ENCODE measurements at places on chromosomes 4 and X.

- no peak for DNase-seq
Observed at GRCh38 chr4:161817914-161818313, 345.9 kb downstream of the FSTL5 start.

DNA sequence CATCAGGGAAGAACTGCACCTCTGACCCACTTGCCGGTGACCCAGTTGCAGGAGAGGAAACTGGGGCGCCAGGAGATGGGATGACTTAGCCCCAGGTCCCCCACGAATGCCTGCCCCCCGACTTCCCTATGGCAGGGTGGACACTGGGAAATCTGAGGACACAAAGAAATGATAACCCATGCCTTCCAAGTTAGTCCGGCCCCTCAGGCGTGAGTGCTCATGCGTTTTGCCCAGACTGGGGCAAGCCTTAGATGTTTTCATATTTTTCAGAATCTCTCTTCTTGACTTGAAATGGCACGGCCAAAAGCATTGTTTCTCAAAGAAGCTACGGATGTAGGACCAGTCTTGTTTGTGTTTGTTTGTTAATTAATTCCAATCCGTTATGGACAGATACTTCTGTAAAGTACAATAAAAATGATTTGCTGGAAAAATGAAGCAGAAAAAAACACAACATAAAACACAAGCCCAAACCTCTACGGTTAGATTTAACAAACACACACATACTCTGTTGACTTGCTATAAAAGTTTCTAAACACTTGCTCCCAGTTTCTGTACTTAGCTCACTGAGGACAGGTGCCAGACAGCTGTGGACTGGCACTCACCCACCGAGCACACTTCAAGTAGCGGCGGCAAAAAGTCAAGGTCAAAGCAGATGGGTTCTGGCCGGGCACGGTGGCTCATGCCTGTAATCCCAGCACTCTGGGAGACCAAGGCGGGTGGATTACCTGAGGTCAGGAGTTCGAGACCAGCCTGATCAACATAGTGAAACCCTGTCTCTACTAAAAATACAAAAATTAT, 341.5 kb downstream of the BCOR start:
- no peak for DNase-seq

- DNase-seq, result no peak
Observed at GRCh38 chr4:6423575-6423974, 48.8 kb downstream of the PPP2R2C start.

- DNase-seq, result no peak
Observed at GRCh38 chr4:85740431-85740861, 265.5 kb downstream of the ARHGAP24 start.

- DNase-seq, result no peak
Observed at GRCh38 chrX:104318330-104319009, 63.7 kb upstream of the ESX1 start.

DNA sequence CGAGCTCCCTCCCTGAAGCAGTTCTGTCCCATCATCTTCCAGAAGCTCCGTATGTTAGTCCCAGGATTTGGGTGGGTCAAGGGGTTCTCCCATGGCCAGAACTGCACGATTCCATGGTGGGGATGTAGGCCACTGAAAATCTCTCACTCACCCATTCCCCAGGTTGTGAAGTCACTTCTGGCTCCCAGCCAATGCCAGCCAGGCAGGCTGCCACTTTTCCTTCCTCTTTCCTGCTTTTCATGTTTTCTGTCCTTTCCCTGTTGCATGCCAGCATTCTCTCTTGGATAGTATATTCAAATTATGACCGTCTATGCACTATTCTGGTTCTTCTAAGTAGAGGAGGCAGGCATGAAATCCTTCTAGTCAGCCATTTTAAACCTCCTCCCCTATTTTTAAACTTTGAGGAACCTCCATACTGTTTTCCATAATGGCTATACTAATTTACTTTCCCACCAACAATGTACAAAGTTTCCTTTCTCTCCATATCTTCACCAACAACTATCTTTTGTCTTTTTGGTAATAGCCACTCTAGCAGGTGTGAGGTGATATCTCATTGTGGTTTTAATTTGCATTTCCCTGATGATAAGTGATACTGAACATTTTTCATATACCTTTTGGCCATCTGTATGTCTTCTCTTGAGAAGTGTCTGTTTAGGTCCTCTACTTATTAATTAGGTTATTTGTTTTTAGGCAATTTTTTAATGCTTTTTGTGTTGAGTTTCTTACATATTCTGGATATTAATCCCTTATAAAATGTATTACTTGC, 182.1 kb upstream of the TET2 start:
- no peak for DNase-seq

GRCh38 chr4:173057442-173057841, 111.2 kb upstream of the GALNT7 start:
- no peak for DNase-seq

DNA sequence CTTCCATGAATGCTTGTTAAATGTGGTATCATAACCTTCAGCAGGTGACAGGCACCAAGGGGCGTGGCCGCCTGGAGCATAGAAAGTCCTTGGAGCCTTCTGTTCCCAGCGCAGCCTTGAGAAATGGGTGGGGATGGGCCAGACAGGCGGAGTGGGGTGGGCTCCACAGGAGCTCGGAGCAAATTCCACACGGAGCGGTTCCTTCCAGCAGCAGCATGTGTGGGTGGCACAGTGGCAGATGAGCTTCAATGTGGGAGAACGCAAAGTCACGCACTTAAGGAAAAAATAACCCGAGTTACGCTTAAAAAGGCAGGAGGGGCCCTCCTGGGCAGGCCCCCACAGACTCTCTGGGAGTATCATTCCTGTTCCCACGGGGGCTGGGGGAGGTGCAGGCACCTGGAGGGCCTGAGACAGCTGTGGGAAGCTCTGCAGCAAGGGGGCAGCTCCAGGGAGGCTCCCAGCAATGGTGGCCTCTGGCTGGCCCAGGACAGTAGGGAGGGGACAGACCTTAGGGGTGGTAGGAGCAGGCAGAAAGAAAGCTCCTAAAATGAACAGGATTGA, 15.3 kb downstream of the TMEM271 start:
- DNase-seq, result no peak

DNA sequence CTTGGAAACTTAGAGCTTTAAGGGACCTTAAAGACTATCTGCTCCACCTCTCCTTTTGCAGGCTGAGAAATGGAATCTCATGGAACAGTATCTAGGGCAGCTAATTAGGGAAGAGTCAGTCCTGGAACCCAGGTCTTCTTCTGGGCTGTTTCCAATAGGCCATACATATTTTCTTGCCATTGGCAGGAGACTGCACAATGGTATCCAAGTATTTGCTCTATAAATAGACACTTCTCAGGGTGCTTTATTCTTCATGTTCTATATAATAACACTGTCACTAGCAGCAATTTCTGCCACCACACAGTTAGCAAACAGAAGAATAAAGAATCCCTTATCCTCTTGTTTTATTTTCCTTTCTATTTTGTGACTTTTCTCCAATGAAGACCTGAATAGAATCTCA, 291.7 kb downstream of the C4orf33 start:
- no peak for DNase-seq

- no peak for DNase-seq
Observed at GRCh38 chrX:71107762-71108360, 1.3 kb upstream of the CXorf65 start.
